Mesothelial cell of epicardium (in vitro differentiated cells): ENCODE measurements at places on chromosomes 4 and X.

DNA sequence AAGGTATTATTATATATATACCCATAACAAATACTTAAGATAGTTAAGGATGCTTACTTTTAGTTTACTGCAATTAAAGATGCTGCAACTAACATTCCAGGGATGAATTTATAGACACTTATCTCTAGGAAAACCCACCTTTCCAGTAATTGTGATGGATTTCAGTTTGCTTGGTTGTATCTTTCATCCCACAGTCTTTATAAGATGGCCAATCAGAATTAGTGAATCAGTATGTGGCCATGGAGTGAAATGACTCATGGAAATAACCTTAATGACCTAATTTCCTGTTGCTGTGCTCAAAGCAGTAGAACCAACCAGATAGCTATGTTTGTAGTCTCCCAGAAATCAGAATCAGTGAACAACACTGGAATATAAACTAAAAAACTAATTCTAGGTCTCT is 26.4 kb downstream of the MOSPD2 start:
- DNase-seq = no peak

DNA sequence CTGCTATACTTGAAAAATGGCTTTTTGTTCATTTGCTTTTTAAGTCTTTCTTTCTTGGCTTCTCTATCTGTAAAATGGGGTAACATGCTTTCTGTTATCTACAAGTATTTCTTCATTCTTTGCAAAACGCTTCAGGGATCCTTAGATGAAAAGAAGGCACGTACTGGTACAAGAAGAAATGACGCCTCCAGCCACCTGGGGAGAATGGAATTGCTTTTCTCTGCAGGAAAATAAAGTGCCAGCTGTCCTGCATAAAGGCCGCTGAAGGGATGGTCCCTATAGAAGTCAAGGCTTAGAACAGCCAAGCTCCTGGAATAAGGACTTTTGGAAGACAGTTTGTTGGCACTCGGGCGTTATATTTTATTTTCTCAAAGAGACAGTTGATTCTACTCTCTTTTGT is 210.8 kb upstream of the RASGEF1B start:
- no peak for DNase-seq

- no peak for DNase-seq
Observed at GRCh38 chrX:107440187-107440586, 9.3 kb upstream of the FRMPD3 start.

GRCh38 chr4:764405-765169 is 59.0 kb downstream of the PCGF3 start:
- no peak for DNase-seq

DNA sequence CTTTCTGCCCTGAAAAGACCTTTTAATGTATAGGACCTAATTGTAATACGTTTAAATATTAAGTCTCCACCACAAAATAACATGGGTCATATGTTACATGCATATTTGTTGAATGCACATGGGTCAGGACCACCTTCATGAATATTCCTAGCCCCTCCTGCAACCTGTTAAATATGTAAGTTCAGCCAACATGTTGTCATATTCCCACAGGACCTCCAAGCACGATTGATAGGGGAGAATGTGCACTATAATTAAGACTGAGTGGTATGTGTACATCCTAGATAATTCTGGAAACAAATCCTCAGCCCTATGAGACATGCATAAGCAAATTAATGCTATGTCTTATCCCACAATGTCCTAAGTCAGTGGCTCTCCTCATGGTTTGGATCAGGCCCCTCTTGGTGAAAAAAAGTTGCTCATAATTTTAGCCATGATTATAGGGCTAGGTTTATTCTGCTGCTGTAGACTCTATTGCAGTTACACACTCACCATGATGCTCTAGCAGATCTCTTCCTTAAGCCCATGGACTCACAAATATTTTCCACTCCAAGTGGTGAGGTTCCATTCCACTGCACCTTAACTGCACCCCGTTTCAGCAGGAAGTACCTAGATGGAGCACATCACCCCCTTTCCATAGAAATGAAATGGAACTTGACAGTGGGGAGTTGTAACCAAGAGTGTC is 10.2 kb downstream of the TIGD2 start:
- no peak for DNase-seq

GRCh38 chr4:147658501-147658900 is 25.5 kb downstream of the PRMT9 start:
- no peak for DNase-seq

- no peak for DNase-seq
Observed at GRCh38 chr4:39571054-39571453, 43.8 kb upstream of the UGDH start.

- DNase-seq = no peak
Observed at GRCh38 chrX:145729635-145730034, 88.0 kb upstream of the SLITRK2 start.

DNA sequence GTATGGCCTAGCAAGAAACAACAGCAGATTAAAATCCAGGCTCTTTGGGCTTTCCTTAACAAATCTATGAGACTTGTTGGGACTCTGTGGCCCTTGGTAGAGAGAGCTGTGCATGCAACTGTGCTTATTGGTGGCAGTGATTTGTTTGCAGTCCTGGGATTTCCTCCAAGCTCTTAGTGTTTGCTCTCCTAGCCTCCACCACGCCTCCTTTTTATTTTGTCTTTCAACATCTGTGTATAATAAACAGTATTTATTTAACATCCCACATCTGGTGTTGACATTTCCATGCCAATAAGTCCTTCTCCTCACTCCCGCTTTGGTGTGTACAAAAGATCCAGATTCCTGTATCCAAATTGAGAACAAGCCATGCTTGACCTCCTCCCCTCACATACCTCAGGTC is 3.1 kb downstream of the TNMD start:
- no peak for DNase-seq

GRCh38 chrX:37745835-37746217 is 34.0 kb upstream of the CYBB start:
- DNase-seq = no peak

GRCh38 chr4:8849266-8850073 is 22.2 kb downstream of the HMX1 start:
- DNase-seq = no peak

GRCh38 chr4:76963131-76963750 is 13.7 kb downstream of the SEPTIN11 start:
- DNase-seq = no peak

- DNase-seq = no peak
Observed at GRCh38 chr4:44145868-44146267, 302.7 kb downstream of the KCTD8 start.

- no peak for DNase-seq
Observed at GRCh38 chr4:119206178-119206577, 6.3 kb upstream of the USP53 start.

GRCh38 chr4:147360301-147360700 is 120.6 kb upstream of the EDNRA start:
- no peak for DNase-seq

DNA sequence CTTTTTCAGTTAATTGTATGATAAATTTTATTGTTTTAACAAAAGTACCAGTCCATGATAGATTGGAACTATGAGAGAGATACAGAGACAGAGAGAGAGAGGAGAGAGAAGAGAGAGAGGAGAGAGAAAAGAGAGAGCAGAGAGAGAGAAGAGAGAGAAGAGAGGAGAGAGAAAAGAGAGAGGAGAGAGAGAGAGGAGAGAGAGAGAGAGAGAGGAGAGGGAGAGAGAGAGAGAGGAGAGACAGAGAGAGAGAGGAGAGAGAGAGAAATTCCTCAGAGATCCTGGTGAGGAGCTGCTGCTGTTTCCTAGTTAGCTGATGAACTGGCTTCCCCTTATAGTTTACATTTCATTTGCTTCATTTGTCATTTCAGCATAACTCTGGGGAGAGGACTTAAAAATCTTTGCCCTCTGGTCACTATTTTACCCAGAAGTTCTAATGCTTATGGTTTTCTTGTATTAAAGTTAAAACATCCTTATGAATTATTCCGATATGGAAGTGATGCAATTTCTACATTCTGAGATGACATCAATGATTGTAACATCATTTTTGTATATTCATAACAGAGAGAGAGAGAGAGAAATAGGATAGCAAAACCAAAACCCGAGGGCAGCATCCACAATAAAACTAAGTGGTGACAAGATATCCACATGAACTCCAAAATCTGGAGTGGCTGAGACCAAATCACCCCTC is 10.8 kb downstream of the CTAG1A start:
- no peak for DNase-seq

DNA sequence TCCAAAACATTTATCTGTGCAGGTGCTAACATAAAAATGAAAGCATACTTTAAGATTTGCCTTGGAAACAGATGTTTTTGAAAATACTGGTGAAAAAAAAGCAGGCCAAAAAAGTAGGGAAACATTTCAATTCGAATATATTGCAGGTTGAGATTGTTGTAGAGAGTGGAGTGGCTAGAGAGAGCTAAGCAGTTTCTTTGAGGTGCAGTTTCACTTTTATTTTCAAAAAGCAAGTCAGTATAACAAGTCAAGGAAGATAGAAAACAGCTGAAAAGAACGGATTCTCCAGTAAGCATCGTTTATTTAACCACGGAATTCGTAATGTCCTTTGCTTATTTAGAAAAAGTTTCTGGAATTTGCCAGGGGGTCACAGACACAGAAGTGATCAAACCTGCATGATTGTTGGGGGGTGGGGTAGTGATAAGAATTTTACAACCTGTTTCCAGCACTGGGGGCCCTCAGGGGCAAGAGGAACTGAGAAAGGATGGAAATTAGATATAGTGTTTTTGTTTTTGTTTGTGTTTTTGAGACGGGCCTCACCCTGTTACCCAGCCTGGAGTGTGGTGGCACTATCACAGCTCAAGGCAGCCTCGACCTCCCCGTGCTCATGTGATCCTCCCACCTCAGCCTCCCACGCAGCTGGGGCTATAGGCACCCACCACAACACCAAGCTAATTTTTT is 175.0 kb downstream of the TENM3 start:
- DNase-seq = no peak

- DNase-seq = no peak
Observed at GRCh38 chr4:112358415-112358814, 61.2 kb downstream of the ALPK1 start.

GRCh38 chr4:40918330-40918729 is 168.6 kb downstream of the NSUN7 start:
- no peak for DNase-seq

DNA sequence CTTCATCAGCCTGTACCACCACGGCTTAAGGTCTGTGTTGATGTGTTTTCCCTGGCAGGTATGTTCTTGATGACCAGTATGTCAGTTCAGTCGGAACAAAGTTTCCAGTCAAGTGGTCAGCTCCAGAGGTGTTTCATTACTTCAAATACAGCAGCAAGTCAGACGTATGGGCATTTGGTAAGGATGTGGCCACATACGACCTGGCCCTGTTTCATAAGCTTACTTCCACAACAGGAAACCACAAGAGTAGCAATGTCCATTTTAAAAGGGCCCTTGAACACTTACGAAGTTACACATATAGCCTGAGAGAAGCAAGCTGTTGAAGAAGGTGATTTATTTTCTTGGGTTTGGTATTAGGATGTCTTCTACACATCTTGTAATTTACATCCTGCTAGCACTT is 46.1 kb downstream of the BMX start:
- DNase-seq = no peak

DNA sequence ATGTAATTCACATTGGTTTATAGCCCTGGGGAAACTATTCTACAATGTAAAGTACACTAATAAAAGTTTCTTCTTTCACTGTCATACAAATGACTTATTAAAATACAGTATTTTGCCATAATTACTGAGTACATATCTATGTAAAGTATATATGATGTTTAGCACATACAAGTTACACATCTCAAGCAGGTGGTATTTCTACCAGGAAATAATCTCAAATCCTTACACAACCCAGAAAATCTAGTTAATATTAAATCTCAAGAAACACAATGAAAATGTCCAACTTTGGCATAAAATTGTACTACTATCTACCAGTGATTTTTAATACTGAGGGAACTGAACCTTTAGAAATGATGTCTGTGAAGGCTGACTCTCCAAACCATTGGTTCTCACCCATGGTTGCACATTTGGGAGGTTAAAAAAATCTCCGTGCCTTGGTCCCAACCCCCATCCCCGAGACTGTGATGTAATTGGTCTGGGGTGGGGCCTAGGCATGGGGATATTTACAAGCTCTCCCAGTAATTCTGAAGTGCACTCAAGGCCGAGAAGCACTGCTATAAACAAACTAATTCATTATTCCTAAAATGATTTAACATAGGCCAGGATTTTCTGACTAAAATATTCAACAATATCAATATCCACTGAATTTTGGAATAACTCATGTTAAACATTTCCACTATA is 27.6 kb downstream of the MAP3K15 start:
- no peak for DNase-seq

DNA sequence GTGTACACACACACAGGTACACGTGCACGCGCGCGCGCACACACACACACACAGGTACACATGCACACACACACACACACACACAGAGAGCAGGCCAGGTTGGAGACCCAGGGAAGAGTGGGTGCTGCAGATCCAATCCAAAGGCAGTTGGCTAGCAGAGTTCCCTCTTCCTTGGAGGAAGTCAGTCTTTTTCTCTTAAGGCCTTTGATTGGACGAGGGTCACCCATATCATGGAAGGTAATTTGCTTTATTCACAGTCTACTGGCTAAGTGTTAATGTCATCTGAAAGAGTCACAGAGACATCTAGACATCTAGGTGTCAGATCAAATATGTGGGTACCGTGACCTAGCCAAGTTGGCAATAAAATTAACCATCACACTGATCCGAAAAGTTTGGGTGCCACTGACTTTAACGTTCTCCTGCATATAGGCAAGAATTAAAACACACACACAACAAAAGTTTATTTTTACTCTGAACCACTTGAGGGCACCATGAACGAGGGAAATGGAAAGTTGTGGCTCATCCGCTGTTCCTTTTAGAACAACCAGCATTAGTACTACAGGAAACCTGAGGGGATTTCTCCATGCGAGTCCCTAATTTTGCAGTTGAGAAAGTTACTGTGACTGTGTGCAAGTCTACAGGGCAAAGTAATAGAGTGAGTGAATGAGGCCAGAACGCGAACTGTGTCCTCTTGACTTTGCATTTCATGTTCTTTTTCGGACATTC is 66.0 kb upstream of the STOX2 start:
- no peak for DNase-seq

GRCh38 chr4:182091128-182091527 is 152.1 kb upstream of the TENM3 start:
- DNase-seq = no peak

- DNase-seq = no peak
Observed at GRCh38 chr4:16259889-16260246, 33.6 kb upstream of the TAPT1 start.

DNA sequence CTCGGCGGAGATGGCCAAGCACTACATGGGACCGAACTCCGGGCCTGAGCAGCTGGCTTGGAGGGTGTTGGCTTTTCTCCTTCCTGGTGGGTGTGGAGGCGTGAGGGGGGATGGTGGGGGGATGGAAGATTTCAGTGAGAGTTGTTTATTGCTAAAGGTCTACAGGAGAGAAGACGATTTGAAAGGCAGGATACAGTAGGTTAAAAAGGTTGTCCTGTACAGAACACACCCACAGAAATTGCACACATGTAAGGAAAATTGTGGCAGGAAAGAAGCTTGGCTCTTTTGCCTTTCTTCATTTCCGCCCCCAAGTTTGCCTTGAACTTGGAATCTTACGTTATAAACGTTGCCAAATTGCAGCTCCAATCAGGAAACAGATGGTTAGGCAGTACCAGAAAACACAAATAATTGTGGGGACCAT is 74.1 kb upstream of the STOX2 start:
- no peak for DNase-seq
